ENCODE measurements at places on chromosomes 1 and 21.

GRCh38 chr1:193283016-193283415 lies 96.6 kb upstream of the B3GALT2 start:
- DNase-seq, result no peak

DNA sequence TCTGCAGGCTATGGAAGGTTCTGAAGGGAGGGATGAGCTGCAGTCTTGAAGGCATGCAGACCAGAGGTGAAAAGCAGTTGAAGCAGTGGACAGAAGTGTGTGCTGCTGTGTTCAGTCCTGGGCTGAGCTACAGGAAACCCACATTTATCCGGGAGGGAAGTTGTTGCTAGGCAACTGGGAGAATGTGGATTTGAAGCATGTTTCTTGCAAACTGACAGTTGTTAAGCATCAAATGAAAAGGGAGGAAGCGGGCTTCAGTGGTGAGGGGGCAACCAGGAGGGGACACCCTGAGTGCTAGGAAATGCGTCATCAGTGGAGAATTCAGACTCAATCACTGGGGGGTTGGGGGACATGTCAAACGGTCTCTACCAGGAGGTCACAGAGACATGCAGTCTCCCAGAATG lies 28.7 kb downstream of the ABCA4 start:
- no peak for DNase-seq

DNA sequence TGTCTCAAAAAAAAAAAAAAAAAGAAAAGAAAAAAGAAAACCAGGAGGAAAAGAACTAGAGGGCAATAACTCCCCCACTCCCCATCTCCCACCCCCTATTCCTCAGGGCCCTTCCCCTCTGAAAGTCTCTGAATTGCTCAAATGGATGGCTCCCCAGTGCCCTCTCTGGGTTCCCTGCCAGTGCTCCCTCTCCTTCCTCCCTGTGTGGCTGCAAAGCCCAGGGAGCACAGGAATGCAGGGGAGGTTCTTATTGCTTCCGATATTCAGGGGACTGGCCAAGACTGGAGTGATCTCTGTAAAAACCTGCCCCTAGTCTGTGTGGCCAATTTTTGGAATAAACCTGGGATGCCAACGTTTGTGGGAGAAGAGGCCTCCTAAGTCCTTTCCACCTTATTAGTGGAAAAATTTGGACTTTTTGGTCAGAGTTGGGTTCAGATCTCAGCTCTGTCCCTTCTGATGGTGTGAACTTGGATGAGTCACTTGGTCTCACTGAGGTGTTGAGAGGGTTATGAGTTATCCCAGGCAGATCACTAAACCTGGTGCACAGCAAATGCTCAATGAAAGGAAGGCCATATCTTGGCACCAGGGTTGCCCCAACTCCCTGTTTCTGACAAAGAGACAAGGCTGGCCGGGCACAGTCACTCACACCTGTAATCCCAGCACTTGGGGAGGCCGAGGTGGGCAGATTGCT lies 13.4 kb upstream of the ARHGEF10L start:
- no peak for DNase-seq

DNA sequence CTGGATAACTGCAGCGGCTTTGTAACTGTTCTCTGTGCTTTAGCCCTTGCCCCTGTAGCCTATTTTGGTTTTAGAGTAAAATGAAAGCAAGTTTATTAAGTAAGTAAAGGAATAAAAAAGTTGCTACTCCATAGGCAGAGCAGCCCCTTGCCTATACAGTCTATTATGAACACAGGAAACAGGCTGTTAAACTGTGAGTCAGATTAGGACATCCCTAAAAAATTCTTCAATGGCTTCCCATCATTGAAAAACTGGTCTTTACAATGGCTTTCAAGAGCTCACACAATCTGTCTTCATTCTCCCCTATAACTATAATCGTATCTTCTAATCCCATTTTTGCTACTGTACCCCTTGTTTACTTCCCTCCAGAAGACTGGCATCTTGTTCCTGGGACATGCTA lies 43.0 kb downstream of the ATG4C start:
- no peak for DNase-seq

DNA sequence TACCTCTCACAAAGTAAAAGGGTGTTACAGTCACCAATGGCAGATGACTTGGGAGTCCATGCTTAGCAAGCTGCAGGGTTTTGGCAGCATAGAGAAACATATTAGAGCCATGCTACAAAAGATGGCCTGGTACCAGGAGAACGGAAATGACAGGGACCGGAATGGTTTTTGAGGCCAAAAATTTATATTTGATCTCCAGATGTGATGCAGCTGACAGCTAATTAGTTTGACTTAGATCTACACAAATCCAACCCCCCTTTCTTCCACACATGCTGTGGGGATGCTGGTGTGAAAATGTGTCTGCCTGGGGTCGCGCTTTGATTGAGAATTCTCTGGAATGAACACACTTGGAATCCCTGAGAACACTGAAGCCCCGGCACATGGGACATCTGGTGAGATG lies 26.5 kb downstream of the SYF2 start:
- DNase-seq, result no peak

GRCh38 chr1:100730130-100730529 lies 10.6 kb downstream of the VCAM1 start:
- no peak for DNase-seq

DNA sequence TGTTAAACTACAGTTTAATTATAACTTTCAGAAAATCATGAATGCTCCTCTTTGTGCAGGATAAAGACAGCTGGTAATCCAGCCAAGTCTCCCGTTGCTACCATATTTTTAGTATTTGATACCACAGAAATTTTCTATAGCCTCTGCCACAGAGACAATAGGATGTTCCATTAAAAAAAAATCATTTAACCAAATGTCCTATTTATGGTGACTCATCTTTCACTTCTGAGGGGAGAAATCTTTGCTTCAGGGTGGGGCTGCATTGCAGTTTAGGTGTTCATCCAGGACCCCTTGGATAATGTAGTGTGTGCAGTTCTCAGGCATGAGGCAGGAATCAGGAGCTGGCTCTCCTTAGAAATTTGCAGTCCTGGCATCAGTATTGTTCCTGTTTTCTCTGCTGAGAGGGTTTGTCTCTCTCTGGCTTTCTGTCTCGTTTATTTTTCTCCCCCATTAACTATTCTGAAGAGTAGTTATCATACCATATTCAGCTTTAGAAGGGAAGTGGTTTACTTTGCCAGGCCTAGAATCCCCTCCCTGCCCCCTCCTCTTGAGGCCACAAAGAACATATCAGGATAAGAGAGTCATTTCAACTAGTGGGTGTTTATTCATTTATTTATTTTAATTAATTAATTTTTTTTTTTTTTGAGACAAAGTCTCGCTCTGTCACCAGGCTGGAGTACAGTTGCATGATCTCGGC lies 3.1 kb downstream of the PRUNE1 start:
- DNase-seq, result no peak

- no peak for DNase-seq
These were observed 56.5 kb upstream of the BMP8A start for GRCh38 chr1:39434797-39435395.

DNA sequence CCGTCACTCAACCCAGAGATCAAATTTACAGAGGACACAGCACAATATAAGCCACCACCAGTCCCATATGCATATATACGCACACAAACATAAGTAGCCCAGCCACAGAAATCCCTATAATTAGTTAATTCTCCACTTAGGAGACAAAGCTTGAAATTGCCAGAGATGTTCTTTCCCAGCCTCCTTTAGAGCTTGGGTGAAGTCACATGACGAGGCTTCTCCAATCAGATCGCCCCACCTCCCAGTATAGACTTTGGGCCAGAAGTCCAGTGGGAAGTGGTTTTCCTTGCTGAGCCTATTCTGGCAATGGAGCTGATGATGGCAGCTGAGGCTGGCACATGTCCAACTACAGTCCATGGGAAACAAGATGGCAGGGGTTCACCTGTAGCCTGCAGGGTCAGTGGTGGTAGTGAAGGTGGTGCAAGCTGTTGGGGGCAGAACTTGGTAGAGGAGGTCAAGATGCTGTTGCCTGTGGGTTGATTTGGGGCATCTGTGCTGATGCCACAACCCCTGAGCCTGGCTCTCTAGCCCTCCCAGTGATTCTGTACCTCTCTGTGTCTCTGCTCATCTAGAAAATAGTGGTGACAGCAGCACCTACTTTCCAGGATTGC lies 535.9 kb downstream of the MATN1 start:
- no peak for DNase-seq

GRCh38 chr1:21414015-21414414 lies 25.9 kb upstream of the NBPF3 start:
- DNase-seq, result no peak

GRCh38 chr1:183674886-183675285 lies 21.8 kb upstream of the APOBEC4 start:
- no peak for DNase-seq

DNA sequence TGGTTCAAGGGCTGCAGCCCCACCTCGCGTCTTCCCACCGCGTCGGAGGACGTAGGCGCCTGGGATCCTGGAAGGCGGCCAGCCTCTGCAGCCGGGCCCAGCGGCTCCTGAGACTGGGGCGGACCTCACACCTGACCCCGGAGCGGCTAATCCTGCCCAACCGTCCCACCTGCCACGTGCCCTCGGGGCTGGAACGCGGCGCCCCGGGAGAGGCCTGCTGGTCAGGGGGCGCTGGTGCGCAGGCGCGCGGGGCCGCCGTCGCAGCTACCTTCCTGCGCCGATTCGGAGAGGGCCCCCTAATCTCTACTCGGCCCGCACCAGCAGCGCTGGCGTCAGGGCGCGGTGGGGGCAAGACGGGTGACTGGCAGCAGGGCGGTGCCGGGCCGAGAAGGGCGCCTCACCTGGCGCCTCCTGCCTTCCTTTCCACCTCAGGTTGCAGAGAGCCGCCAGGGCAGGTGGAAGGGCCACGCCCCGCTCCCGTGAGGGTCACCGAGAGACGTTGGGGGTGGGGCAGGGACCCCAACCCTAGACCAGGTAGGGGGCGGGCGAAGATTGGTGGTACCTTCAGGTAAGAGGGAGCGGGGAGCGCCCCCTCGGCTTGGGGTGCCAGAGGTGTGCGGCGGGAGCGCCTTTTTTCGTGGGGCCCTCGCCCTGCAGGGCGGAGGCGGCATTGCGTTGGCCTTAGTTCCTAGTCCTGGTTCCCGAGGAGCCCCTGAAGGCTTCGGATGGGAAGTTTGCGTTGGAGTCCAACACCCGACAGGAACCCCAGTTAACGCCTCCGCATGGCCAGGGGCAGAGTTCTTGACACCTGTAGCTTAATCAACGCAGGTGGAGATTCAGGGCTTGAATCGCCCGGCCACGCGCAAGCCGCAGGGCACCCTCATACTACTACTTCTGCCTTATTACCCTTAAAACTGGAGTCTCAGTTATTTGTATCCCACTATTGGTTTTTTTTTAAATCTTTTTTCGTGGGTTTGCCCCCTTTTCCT lies at the start of gene TDRD5:
TSS of gene TDRD5 (plus strand) at position 241 of the 989 bp plus-strand sequence. CDS start 784 bp downstream, outside the sequence.
- no peak for DNase-seq

- DNase-seq, result no peak
These were observed 90.9 kb downstream of the LRRC8C start for GRCh38 chr1:89723863-89724262.

GRCh38 chr1:41020654-41021053 lies 871 bp downstream of the SLFNL1 start:
- no peak for DNase-seq

- DNase-seq, result no peak
These were observed 282.1 kb downstream of the BACH1 start for GRCh38 chr21:29580732-29581285.

DNA sequence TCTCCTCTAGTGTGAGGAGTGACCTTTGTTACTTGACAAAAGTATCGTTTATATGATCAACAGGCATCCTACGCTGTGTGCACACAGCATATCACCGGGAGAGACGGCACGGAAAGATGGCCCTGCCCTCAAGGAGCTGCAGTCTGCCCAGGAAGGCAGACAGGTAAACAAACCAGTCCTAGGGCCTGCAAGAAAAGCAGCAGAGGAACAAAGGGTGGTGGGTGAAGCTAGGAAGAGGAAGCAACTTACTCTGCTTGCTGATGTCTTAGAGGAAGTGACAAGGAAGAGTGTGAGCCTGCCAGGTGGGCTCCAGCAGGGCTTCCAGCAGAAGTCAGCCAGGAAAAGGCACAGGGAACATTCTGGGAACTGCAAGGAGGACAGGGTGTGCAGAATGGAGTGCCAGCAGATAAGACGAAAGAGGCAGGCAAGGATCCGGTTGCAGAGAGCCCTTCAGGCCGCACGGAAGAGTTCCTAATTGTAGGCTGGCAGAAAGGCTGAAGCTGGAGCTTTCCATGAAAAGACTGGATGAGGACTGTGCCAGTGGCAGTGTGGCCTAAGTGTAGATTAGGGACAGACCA lies 106.7 kb downstream of the SLC45A1 start:
- DNase-seq, result no peak

DNA sequence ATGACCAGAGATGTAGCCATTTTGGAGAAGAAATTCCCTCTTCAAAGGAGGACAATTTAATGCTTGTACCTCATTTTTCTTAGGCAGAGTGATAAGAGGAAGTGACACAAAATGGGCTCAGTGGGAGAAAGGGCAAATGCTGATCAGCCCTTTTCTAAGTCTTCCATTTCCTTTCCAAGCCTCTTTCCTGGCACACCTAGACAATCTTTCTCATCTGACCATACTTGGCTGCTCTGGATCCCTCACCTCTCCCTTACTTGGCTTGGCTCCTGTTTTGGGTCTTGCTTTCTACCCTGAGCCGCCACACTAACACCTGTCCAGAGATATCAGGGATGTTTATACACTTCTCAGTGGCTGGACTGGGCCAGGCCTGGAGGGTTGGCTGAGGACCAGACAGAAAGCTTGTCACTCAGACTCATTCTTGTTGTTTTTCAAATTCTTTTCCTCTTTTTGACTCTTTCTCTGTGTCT lies 13.1 kb downstream of the TXNIP start:
- no peak for DNase-seq

GRCh38 chr1:27145934-27146354 lies 9.0 kb downstream of the SLC9A1 start:
- peak; percentile 20 for DNase-seq

GRCh38 chr1:23159963-23160877 lies 8.4 kb downstream of the LUZP1 start:
- DNase-seq, result no peak

DNA sequence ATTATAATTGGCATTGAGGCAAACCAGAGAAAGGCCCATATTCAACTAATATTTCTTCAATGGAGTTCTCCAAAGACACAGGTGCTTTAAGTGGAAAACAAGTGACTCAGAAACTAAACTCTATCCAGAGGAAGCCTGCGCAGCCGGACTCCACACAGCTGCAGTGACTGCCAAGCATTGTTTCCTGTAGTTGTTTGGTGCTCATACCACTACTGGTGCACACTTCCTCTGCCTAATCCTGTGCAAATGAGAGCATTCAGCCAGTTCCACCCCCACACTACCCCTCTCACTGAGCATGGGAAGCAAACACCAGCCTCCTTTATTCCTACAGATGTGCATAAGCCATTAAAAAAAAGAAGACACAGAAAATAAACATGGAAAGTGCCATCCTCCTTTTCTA lies 102.9 kb downstream of the VAV3 start:
- no peak for DNase-seq

GRCh38 chr1:19079541-19080472 lies 123.3 kb upstream of the IFFO2 start:
- DNase-seq, result no peak

DNA sequence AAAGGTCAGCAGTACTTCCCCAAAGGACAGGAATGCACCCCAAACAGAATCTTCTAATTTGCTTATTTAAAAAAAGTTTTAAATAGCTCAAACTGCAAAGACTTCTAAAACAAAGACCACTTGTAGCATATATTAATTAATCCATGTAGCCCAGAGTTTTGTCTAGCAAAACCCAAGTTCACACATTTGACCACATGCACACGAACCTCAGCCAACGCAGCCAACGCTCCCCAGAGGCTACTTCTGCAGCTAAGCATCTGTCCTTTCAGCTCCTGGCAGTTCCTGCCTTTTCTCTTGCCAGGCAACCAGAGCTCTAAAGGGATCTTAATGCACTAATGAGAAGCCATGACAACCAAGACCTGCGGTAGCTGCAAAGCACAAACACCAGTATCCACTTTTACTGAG lies 89.6 kb downstream of the RERE start:
- peak; percentile 39 for DNase-seq
